ENCODE measurements at places on chromosomes 12 and 14. TPM values are rescaled to one million over a fixed set of nuclear protein-coding genes. Genes with fewer than 3 reads are reported as not detected.

DNA sequence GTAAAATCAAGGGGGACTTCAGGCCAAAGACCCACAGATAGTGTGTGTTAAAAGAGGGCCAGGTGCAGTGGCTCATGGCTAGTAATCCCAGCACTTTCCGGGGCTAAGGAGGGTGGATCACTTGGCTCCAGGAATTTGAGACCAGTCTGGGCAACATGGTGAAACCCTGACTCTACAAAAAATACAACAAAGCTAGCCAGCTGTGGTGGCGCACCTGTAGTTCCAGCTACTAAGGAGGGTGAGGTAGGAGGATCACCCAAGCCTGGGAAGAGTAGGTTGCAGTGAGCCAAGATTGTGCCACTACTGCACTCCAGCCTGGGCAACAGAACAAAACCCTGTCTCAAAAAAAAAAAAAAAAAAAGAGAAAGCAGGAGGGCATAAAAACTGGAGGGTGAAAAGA, 8.5 kb downstream of the VCPKMT start:
- DNase-seq, result no peak

- DNase-seq, result no peak
Observed at GRCh38 chr14:90513161-90514014, 116.6 kb downstream of the CALM1 start.

DNA sequence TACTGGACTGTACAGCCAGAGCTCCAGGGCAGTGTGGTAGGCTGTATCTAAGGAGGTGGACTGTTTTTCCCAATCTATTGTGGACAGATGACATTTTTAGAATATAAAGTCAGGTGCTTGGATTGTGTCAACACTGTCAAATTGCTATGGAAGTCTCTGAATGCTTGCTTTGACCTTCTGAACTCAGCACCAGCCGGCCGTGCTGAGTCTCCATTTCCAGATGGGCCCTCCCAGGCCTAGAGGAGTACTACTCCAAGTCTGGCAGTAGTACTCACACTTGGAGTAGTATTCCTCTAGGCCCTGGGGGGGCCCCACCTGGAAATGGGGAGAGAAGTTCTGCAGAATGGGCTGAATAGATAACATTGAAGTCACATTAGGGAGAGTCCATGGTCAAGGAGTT, 16.2 kb upstream of the KCNK13 start:
- DNase-seq, result no peak

DNA sequence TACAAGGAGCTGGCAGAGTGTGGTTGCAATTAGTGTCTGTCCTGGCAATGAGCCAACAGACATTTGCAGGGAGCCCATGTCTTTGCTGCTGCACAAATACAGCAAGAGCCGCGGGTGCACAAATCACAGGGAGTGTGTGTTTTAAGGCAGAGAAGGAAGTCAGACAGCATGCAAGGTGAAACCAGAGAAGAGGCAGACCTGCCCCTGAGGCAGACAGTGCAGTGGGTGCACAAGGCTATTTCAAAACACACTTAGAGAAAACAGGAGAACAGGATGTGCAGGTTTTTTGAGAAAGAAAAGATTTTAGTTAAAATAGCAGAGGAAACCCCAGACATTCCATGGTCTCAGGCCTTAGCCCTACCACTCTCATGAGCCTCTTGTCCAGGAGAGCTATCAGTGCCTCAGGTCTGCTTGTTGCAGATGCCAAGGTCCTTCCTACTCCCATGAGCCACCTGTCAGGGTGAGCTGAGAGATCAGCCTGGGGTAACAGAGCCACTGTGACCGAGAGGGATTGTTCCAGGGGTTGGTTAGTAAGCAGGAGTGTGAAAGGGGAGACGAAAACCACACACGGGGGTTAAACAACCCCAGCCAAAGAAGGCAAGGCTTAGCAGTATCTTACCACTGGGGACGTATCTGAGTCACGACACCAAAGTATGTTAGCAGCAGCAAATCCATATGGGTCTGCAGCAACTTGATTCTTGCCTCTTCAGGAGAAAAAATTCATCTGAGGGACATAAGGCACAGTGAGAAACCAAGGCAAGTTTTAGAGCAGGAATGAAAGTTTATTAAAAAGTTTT, 78.1 kb downstream of the C14orf132 start:
- DNase-seq, result peak; percentile 55

DNA sequence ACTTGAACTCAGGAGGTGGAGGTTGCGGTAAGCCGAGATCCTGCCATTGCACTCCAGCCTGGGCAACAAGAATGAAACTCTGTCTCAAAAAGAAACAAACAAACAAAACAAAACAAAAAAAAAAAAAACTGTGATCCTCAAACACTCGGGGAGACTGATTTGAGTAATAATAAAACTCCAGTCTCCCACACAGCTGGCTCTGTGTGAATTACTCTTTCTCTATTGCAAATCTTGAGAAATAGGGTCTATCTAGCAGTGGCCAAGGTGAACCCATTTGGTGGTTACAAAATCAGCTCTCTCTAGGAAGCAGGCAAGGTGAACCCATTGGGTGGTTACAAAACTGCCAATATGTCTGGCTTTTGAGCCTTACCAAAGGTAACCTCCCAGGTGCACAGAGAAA, 6.0 kb upstream of the ACOT6 start:
- DNase-seq, result no peak

DNA sequence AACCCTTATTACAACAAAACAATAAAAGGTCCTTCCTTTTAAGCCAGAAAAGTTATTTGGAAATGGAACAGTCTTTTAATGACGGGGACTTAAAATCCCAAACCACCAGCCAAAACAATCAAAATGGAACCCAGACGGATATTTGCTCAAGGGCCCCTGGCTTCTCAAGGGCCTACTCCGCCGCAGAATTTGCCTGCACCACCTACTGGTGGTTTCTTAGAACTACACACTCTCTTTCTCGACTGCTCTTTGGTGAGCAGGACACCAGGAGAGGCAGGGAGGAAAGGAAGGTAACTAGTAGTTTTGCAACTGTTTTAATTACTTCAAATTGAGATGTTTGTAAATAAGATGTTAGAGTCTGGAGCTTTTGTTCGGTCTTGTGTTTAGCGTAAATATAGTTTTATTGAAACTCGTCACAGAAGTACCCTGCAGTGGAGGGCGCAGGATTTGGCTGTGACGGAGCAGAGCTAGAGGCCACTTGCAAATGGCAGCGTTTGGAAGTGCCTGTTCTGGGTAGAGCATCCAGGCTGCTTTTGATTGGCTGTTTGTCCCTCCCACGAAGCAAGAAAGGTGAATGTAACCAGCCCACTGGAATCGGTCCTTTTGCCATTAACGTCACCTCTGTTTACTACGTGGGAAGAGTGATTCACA, 238.5 kb downstream of the CACNA1C start:
- peak; percentile 23 for DNase-seq

The TSPAN8 gene
- not detected for total RNA-seq

DNA sequence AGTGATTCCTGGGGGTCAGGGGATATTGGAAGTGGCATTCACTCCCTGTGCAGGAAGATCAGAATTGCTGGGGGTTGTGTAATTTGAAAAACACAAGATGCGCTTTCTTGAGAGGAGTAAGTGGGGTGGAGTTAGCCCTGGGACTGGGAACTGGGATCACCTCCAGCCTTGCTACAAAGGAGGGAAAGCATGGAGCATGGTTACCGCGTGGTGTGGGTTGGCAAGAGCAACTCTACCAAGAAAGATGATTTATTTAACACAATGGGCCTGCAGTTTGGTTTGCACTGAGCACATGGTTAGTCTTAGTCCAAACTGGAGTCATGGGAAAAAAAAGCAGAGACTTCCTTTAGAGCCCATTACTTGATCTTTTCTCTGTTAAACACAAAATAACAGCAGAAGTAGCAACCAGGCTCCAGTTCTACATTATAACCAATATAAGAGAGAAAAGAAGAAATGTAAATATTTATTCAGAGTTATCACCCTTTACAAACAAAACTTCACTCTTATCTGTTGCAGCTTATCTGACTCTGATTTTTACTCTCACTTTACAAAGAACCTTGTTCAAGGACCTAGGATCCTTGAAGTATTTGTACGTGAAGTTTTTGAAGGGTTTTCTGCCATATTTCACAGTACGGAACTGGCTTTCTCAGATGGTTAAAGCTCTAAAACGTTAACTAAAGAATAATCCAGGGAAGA, 2.1 kb upstream of the NIN start:
- no peak for DNase-seq

DNA sequence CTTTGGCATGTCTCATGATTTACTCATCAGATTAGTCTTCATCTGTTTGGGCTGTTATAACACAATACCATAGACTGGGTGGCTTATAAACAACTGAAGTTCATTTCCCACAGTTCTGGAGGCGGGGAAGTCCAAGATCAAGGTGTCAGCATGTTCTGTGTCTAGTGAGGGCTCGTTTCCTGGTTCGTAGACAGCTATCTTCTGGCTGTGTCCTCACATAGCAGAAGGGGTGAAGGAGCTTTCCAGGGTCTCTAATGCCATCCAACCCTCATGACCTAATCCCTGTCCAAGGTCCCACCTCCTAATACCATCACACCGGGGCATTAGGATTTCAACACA, 30.8 kb upstream of the NRDE2 start:
- no peak for DNase-seq

The KANSL2 gene
- 117 TPM for total RNA-seq

- no peak for DNase-seq
Observed at GRCh38 chr12:91868054-91868453, 277.6 kb downstream of the BTG1 start.

GRCh38 chr12:80200414-80200813, 101.1 kb downstream of the OTOGL start:
- no peak for DNase-seq

The PRR13 gene
- total RNA-seq, result 201 TPM

GRCh38 chr12:47980779-47981495, 17.5 kb downstream of the TMEM106C start:
- DNase-seq, result no peak

- no peak for DNase-seq
Observed at GRCh38 chr12:30753751-30754382, 884 bp downstream of the CAPRIN2 start.

DNA sequence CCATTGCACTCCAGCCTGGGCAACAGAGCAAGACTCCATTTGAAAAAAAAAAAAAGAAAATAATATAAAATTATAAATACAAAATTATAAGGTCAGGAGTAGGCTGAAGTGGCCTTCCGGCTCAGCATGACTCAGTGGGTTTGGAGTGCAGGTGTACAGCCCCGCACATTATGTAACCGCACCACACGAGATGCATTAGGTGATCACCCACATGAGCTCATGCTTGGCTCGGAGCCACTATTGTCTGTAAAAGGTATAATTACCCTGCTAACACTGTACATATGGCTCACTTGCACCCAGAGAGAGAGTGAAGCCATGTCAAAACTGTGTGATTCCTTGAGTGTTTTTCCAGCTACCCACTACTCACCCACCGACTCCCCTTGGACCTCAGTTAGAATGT, 557.0 kb downstream of the SLC6A15 start:
- no peak for DNase-seq

DNA sequence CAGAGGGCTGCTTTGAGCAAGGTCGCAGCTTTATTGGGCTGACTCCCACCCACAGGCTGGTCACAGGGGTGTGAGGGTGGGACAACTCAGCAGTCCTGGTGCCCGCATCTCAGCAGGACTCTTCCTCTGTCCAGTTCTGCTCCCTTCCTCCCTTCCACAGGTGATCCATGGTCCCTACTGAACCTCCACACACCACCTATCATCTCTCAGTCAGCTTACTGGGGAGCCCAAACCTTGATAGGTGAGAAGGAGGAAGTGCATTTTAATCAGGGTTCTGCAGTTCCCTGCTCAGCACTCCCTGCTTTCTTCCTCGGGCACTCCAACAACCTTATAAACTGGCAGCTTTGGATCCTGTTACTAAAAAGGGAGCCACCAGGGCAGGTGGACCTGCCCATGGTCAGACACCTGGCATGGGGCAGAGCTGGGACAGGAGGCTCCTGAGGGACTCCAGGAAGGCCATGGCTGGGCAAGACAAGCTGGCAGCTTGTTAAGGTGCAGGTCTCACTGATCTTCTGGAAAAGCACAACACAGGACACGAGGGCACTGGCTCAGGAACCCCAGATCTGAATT, 664.6 kb downstream of the BCL11B start:
- DNase-seq, result no peak

GRCh38 chr14:94045101-94045500, 19.0 kb downstream of the OTUB2 start:
- DNase-seq, result no peak

DNA sequence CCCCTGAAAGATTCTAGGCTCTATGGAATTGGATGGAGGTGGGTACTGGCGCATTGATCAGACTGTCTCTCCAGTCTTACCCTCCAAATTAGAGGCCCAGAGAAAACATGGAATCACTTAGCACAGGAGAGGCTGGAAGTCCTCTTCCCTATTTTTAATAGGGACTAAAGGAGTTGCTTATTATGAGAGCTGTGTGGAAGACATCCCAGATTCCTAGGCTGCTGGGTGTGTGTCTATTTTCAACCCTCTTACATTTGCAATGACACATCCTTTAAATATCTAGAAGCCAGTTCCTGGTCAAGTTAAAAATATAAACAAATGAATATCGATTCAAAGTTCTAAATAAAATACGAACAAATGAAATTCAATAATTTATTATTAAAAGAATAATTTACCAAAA, 58.3 kb upstream of the ARID2 start:
- no peak for DNase-seq

The PRB2 gene
- total RNA-seq, result not detected

DNA sequence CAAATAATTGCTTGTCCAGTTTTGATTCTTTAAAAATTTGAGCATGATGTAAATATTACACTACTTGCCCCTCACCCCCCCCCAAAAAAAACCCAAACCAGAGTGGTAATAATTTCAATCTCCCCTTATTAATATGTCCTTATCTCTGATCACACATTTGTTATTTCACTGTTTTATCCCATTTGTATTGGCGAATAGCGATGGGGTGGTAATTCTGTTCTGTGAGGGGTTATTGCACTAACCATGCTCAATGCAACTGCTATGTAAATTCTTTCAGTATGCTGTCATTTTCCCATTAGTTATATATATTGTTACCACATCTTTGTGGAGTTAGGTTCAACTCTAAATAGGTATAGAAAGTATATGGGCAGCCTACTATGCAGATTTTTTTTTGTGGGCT, 1.1 kb downstream of the RIMKLB start:
- no peak for DNase-seq

The COCH gene
- total RNA-seq, result 0.13 TPM

The IL22 gene
- 1.8 TPM for total RNA-seq

GRCh38 chr14:24108336-24108874, 6.2 kb upstream of the DCAF11 start:
- no peak for DNase-seq

DNA sequence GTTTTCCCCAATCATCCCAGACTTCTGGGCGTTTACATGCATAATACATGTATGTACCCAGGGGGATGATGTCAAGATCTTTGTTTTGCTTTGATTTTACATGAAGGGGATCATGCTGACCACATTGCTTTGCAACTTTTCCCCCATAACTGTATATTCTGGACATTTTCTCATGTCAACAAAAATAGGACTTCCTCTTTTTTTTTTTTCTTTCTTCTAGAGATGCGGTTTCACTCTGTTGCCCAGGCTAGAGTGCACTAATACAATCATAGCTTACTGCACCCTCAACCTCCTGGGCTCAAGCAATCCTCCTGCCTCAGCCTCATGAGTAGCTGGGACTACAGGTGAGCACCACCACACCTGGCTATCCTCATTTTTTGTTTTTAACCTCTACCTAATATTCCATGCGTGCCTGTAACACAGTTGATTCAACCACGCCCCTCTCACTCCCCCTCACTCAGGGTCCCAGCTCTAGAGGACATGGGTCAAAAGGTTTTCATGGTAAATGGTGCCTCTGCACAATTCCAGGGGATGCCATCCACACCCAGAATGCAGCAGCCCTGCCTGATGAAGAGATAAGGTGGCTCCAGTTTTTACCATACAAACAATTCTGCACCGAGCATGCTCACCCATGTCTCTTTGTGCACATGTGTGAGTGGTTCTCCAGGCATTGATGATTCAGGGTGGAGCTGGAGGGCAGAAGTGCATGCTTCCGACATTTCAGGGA, 32.0 kb upstream of the CIPC start:
- no peak for DNase-seq

The AQP2 gene
- total RNA-seq, result not detected

Measured in naive thymus-derived CD4-positive, alpha-beta T cell (primary cell).